Muscle of arm (tissue), 14 donors: ENCODE measurements at places on chromosomes 5 and 9.

- no peak for DNase-seq
Measured at GRCh38 chr5:151772846-151773561, 1.2 kb downstream of the G3BP1 start.

DNA sequence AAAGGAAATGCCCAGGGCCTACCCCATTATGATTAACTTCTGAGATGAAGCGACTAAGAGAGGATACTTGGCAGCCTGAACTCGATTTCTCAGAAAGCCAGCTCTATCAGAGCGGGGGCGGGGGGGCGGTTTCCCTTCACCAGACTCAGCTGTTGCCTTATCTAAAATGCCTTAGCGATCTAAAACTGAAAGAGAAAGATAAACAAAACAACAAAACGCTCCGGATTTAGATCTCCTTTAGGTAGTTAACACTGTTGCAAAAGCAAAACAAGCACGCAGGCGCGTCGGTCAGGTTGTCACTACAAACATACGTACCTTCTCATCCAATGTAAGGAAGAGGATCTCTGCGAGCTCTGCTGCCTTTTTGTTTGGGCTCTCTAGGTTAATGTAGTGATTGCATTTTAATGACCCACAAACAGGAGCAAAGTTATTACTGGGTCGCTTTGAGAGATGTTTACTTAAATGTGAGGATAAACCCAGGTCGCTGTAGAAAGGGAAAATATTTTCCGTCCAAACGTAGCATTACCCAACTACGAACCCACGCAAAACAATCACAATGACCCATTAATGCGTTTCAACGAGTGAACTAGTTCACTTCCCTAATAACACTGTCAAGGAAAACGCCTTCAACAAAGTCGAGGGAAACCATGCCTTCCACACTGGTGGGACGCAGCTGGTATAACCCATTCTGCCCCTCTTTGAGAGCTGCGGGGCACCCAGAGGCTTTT lies 982 bp downstream of the EPB41L4A start:
- peak; percentile 14 for DNase-seq

DNA sequence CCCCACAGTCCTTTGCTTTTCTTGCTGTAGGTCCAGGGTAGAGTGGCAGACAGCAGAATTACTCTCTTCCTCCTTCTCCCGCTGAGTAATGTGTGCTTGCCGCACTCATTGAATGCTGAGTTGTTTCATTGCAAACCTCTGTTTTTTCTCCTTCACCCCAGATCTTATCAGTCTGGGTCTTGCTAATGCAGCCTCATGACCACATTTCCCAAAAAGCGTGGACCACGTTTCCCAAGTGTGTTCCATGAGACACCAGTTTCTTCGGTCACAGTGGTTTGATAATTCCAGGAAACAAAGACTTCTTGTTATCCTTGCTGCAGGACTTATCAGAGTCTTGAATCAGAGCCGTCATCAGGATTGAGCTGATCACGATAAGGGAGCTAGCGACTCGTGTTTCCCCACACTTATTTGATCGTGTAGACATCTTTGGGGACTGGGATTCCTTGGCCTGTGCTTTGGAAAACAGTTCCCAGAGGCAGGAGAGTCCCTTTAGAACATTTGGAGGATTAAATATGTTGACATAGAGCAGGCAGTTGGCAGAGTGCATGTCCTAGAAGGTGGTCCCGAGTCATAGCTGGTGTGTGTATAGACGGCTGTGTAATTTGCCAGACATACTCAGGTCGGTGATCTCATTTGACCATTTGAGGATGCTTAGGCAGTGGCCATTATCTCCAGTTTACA lies 4.4 kb downstream of the LRRC8A start:
- DNase-seq, result no peak

- no peak for DNase-seq
Measured at GRCh38 chr5:34859253-34859652, 20.3 kb downstream of the TTC23L start.

- no peak for DNase-seq
Measured at GRCh38 chr5:159427180-159428012, 97.1 kb upstream of the IL12B start.

GRCh38 chr9:89887286-89887685 lies 282.5 kb downstream of the GADD45G start:
- DNase-seq, result no peak

- no peak for DNase-seq
Measured at GRCh38 chr5:57987552-57987951, 472.3 kb downstream of the PLK2 start.

DNA sequence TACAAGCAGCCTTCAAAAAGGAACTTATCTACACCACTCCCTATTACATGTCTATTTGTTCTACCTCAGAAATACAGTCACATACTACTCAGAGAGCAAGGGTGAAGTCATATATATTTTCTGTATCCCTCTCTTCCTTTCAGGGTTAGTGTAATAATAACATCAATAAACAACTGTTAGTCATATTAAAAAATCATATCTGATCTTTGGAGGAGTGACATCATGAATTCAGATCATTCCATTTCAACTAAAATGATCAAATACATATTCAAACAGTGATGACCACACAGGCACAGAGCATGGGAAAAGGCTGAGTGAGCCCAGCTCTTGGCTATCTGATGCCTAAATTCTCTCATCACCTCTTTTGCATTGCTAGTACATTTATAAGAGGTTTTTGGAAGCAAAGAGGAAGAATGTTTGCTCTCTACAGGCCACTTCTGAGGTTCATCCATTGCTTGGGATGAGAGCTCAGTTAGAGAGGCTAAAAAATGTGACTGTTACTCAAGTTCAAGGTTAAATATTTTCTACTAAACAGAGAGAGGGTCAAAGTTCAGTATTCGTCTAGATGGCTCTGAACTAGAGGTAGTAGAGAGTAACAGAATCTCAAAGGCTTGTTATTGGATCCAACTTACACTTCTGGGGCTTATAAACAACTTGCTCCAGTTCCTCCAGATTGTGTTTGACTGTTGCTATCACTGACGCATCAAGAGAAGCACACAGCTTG lies 39.0 kb downstream of the RIGI start:
- no peak for DNase-seq

DNA sequence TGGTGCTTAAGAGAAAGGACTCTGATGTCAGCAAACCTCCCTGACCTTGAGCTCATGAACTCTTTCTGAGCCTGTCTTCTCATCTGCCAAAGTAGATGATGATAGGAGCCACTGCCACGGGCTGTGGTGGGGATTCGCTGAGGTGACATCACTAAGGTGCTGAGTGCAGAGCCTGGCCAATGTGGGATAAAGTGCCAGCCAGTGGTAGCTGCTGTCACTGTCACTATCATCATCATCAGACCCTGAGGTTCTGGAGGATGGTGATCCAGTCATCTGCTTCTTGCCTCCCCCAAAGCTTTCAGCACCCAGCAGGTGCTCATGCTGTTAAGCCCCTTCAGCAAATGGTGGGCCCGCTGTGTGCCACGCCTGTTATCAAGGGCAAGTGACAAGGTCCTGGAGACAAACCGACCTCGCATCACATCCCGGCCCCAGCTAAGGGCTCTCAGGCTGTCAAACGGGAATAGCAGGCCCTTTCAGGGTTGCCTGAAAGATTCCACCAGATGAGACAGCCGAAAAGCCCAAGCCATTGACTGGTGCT lies 6.4 kb downstream of the FPGS start:
- DNase-seq, result no peak

DNA sequence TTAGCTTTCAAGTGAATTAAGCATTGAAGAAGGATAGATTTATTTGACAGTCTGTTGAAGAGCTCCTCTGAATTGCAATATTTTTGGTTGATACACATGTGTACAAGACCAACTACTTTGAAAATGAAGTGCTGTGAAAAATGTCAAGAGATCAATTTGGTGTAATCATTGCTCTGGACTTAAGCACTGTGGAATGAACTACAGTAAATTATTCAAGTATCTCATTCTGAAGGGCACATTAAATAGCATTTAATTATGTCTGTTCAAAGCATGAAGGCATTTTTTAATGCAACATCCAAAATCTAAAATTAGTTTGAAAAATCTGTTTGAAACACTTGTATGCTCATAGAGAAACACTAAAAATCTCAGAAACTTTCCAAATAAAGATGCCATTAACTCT lies 107.5 kb downstream of the CDH18 start:
- DNase-seq, result no peak

DNA sequence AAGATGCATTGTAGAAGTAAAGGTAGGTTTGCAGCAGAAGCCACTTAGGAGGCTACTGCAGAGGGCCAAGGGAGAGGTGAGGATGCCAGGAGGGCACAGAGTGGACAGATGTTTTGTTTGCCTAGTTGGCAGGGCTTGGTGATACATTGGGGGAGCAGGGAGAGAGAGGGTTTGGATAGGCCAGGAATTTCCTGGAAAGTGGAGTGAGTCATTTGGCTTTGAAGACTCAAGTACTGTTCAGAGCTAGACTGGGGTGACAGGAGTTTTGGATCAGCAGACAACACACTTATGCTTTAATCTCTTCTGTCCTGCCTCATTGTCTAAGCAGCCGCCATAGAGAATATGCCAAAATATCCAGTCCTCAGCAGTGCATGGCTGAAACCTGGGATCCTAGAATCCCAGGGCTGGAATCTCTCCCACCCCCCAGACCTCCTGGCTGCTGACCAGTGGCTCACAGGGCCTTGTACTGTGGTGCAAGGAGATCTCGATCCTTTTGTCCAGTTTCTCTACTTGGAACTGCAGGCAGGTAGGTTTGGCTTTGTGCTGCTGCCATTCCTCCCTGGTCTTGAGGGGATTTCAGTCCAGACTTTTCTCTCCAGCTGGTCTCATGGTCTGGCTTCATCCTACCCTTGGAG lies 11.0 kb downstream of the TMEM268 start:
- no peak for DNase-seq

- DNase-seq, result no peak
Measured at GRCh38 chr5:79851391-79851863, 139.6 kb downstream of the MTX3 start.

DNA sequence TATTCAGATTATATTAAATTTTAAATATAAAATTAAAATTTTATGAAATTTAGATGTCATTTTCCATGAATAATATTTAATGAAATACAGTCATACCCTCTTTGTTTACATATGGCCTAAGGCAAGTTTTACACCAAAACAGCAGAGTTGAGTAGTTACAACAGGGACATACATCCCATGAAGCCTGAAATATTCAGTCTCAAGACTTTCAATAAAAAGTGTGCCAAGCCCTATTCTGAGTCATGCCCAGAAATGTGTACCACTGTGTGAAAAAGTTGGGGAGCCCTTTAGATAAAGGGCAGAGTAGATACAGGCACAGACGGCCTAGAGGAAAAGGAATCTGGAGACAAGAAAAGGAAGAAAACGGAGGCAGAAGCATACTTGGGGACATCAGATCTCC lies 261.3 kb downstream of the SGCD start:
- DNase-seq, result no peak

GRCh38 chr5:116216246-116216645 lies 131.4 kb downstream of the COMMD10 start:
- no peak for DNase-seq

DNA sequence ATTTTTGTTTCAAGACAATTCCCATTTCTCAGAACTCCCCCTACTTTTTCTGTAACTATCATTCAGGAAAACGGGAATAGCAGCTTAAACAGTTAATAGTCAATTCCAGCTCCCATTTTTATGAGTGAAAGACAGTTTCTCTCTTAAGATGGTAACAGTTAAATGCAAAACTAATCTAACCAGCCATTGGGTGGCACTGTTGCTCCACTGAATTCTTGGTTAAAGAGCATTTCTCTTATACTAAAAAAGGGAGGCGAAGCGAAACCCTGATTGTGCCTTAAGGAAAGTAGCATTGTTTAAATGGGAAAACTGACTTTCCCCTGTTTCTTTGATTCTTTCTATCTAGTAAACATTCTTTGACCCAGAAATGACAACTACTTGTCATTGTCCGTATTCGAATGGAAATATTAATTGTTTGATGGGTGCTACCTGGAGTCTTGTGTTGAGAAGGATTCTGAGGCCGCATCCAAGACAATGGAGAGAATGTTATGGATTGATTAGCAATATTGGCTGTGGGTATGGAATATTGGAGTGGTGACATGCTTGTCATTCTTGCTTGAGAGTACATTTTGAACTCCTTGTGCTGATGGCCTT lies 507.8 kb downstream of the MAT2B start:
- peak; percentile 70 for DNase-seq

DNA sequence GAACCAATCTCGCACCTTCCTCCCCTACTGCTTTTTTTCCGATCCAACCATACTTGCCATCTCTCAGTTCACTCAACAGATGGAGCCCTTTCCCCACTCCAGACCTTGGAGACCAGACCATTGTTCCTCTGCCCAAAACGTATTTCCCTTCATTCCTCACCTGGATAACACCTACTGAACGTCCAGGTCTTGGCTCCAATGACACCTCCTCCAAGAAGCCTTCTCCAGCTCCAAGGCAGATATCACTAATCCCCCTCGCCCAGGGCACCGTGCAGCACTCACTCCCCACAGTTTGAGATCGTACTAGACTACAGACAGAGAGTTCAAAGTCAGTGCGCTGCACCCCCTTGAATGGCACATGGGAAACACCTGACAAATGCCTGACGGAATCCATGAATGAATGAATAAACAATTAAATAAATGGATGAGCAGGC lies 47.1 kb upstream of the AKNA start:
- peak; percentile 33 for DNase-seq

DNA sequence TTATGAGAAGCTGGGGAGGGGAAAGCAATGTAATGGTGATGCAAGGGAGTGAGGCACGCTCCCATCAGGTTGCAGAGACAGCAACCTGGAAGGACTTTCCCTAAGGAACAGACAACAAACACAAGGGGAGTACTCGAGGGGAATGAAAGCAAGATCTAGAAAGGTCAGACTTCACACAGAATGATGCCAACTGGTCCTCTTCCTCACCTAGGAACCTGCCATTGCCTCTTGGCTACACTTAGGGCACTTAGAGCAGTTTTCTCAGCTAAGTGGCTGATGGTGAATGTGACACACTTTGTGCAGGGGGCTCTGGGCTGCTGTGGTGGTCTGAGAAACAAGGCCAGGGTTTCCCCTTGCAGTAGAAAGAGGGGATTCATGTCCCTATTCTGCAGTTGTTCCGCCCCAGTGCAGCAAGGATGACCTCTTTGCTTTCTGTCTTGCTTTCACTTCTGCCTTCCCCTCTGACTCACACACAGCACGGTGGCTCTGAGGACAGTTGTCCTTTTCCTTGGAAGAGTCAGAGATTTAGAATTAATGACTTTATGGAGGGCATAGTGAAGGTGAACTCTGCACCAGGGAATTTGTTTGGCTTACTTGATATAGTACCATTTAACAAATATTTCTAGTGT lies 394.0 kb upstream of the KLF4 start:
- DNase-seq, result no peak

- DNase-seq, result no peak
Measured at GRCh38 chr9:131748411-131748955, 8.6 kb upstream of the RAPGEF1 start.

DNA sequence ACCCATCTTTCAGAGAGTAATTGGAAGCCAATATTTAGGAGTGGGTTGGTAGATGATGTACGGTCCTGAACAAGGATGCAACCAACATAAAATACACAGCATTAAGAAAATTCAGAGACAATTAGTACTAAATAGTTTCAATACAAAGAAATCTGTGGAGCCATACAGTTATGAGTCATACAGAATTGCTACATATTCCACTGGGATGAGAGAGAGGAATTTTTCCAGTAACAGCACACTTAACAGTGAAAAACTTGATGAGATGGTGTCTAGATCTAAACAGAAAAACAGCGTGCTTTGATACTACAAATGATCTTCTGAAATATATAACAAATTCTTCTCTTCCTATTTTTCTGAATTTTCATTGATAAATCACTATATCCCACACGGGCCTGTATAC lies 1999.3 kb upstream of the CDH9 start:
- peak; percentile 9 for DNase-seq

- DNase-seq, result no peak
Measured at GRCh38 chr5:176875783-176876505, 23.2 kb downstream of the HK3 start.
